Activated T-cell treated with anti-CD3 and anti-CD28 coated beads, Interleukin-2, amount 50 U/mL, for 1 hour (primary cell): ENCODE measurements at places on chromosomes 2 and 18.

GRCh38 chr2:10225291-10226037, 77.2 kb upstream of the HPCAL1 start:
- peak; percentile 11 for DNase-seq

DNA sequence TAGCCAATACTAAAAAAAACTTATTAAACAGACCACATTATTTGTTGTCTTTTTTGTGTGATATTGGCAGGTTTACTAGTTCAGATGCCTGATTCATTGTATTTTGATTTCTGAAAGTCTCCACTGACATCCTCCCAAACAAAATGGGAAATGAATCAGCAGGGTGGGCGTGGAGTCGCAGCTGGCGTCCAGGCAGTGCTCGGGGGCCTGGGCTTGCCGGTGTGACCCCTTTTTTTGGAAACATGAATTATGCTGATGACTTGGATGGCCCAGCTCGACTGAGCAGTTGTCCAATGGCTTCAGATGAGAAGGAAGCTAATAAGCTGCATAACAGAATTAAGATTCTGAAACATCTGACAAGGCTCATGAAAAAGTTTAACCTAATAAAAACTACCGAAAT, 1.7 kb upstream of the KCNG2 start:
- no peak for DNase-seq

- DNase-seq, result no peak
Observed at GRCh38 chr2:96409820-96410164, 74.2 kb downstream of the NCAPH start.

DNA sequence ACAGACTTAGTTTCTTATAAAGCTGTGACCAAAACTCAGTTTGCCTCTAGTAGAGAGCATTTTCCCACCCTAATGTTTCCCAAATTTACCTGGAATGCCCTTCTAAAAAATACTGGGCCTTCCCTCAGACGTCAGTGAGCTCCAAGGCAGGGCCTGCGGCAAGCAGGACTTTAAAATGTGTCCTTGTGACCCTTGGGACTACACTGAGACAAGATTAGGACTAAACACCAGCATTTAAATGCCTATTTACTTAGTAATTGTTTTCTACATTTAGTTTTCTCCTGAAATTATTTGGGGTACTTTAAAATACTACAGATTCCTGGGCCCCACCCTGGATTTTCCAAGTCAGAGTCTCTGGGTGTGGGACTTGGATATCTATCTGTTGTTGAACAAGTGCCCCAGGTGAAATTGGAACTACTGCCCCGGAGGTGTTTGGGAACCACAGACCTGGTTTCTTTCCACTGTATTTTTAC, 14.3 kb downstream of the GATA6 start:
- DNase-seq, result no peak

GRCh38 chr18:46920067-46920466, 2.7 kb downstream of the KATNAL2 start:
- DNase-seq, result no peak

DNA sequence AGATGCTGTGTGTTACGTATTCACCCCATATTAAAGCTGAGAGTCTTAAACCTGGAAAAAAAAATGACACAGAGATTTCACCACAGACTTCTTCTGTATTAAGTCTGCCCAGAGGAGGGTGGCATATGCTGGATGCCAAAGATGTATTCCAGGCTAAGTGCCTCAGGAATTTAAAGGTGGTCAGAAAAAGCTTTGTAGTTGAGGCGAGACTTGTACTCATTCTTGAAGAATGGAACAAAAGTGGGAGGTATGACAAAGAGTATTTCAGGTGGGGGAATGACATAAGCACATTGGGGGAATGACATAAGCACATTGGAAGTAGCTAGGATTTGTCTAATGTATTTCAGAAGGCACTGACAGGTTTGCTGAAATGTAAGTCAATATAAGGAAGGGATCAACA, 98.6 kb downstream of the BABAM2 start:
- DNase-seq, result no peak

DNA sequence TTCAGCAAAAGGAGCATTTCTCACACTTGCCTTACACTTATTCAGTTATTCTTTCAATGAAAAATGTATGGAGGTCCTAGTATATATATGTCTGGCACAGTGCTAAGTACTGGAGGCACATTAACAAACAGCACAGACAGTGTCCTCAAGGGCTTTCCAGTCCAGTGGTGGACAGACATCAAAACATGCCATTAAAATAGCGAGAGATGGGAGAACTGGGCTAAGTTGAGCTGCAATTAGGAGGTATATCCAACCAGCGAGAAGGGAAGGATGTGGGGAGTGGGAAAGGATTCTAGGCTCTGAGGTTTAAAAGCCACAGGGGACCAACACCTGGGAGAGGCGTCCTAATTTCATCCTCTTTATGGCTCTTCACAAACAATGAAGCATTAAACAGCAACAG, 127.5 kb upstream of the TTC39C start:
- DNase-seq, result no peak

GRCh38 chr2:36587101-36587500, 10.9 kb downstream of the FEZ2 start:
- no peak for DNase-seq

- DNase-seq, result no peak
Observed at GRCh38 chr2:209872675-209873074, 101.0 kb downstream of the UNC80 start.

- no peak for DNase-seq
Observed at GRCh38 chr2:194116861-194117260, 1540.2 kb upstream of the SLC39A10 start.

DNA sequence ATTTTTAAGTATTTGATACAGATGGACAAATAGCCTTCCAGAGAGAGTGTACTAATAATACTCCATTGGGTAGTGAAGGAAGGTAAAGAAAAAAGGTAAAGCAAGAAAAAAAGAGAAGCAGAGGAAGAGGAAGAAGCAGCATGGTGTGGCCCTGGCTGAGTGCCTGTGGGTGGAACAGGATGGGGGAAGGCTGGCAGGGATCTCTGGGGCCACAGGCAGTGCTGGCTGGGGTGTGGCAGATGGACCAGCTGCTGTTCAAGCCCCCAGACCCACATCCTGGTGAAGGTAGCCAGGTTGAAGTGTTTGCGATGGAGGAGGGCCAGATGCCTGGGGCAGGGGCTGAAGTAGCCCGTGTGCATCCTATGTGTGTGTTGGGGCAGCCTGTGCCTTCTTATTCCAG, 79.0 kb downstream of the DYSF start:
- DNase-seq, result no peak

GRCh38 chr2:105640246-105640645, 104.5 kb upstream of the NCK2 start:
- no peak for DNase-seq

DNA sequence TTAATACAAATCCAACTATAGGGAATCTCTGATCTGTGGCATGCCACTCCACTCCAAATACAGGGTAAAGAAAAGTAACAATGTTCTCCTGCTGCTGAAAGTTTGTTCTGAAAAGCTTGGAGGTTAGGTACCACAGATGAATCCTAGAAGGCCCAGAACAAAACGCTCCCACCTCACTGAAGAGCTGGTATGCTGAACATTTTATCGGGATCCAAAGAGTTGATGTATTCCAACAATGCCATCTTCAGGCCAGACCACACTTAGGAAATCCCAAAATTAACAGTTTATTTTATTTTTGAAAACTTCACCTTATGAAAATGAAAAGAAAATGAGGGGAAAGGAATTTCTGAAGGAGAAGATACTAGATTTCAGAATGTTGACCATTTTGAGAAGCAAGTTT, 145.1 kb upstream of the CDH19 start:
- DNase-seq, result no peak

GRCh38 chr2:150675807-150676206, 188.3 kb upstream of the RND3 start:
- no peak for DNase-seq

DNA sequence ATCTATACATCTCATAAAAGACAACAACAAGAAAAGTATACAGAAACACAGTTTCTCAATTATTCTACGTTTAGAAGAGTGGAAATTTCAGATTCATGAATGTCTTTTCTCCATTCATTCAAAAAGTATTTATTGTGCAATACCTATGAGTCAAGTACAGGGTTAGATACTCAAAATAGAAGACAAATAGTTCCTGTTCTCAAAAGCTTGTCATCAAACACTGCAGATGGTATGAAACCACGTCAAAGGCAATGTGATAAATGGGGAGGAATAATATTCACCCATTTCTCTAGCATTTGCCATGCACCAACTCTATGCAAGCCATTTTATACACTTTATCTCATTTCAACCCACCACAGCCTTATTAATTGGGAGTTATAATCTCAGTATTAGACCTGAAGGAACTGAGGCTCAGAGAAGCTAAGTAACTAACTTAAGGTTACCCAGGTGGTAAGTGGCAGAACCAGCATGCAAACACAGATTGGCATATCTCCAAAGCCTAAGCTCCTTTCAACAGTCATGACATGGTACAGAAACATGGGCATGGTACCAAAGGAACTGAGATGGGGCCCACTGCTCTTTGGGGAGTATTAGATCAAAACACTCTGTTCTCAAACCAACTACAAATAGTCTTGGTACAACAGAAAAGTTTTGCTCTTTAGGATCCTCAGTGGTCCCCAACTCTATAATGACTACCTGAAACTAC, 67.2 kb upstream of the NPAS2 start:
- DNase-seq, result no peak

DNA sequence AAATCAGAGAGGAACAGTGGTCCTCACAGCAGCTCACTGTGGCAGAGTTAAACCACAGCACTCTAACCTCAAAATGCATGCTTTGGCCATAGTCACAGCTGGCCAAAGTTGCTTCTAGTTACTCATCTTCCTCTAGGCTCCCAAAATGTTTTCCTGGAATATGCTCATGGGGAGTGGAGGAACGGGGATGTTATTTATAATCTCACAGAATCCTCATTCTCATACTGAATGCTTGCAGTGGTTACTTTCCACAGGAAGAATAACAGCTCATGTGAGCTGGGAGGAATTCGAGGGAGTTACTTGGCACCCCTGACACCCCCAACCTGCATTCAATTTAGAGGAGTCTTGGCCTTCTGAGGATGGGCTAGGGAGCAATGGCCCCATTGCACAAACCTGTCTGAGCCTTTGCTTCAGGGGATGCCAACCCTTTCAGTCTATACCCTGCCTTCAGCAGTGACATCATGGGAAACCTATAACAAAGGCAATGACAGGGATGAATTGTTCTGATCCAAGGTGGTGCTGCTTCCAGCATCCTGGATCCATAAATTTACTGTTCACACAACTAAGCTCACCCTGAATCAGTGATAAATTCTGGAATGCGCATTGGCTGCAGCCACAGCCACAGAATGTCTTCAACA, 22.4 kb upstream of the CCBE1 start:
- DNase-seq, result no peak

DNA sequence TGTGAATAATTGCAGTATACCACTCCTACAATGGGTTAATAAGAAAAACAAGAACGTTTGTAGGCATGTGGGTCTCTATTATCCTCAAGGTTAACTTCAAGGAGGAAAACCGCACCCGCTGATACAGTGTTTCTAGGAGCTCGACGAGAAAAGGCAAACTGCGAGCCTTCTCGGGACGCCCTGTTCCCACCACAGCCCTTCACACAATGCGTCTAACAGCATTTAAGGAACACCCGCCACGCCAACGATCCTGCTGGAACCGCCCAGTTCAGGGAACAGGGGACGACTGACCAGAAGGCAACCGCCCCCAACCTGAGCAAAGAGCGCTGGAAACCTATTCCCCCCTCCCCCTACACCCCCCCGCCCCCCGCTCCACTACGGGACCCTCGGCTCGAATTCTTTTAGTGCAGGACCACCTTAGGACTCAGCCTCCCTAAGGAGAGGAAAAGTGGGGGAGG, 710 bp upstream of the TMSB10 start:
- peak; percentile 51 for DNase-seq

GRCh38 chr2:235621736-235622135, 127.9 kb downstream of the AGAP1 start:
- DNase-seq, result no peak

DNA sequence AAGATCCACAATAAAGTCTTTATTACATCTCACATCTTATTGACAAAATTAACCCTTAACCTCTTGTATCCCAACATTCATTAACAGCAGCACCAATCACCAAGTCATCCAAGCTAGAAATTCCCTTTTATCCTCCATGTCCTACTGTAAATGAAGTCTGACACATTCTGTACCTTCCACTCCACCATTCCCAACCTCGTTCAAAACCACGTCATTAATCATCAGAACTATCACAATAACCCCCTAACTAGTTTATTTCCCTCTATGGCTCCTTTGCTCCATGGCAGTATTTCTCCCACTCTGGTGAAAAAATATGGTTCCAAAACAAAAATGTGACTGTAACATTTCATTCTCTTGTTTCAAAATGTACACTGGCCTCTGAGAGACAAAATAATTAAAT, 1626.2 kb downstream of the LRP1B start:
- DNase-seq, result no peak

GRCh38 chr2:71675296-71675695, 221.9 kb downstream of the DYSF start:
- no peak for DNase-seq

- no peak for DNase-seq
Observed at GRCh38 chr2:221563270-221563985, 8.7 kb downstream of the EPHA4 start.

- no peak for DNase-seq
Observed at GRCh38 chr2:54830546-54830945, 107.1 kb downstream of the EML6 start.

GRCh38 chr2:112821142-112821541, 15.4 kb downstream of the IL1B start:
- no peak for DNase-seq

- DNase-seq, result peak; percentile 31
Observed at GRCh38 chr2:26970928-26971627, 641 bp downstream of the MAPRE3 start.

GRCh38 chr18:72867746-72868584, at the start of gene NETO1:
NETO1 (minus strand) TSS chr18:72867987; CDS start chr18:72867291, 696 bp downstream.
- DNase-seq, result no peak

- DNase-seq, result no peak
Observed at GRCh38 chr18:41893432-41893831, 61.6 kb upstream of the PIK3C3 start.

GRCh38 chr2:217325251-217325650, 465.4 kb upstream of the TNP1 start:
- no peak for DNase-seq

DNA sequence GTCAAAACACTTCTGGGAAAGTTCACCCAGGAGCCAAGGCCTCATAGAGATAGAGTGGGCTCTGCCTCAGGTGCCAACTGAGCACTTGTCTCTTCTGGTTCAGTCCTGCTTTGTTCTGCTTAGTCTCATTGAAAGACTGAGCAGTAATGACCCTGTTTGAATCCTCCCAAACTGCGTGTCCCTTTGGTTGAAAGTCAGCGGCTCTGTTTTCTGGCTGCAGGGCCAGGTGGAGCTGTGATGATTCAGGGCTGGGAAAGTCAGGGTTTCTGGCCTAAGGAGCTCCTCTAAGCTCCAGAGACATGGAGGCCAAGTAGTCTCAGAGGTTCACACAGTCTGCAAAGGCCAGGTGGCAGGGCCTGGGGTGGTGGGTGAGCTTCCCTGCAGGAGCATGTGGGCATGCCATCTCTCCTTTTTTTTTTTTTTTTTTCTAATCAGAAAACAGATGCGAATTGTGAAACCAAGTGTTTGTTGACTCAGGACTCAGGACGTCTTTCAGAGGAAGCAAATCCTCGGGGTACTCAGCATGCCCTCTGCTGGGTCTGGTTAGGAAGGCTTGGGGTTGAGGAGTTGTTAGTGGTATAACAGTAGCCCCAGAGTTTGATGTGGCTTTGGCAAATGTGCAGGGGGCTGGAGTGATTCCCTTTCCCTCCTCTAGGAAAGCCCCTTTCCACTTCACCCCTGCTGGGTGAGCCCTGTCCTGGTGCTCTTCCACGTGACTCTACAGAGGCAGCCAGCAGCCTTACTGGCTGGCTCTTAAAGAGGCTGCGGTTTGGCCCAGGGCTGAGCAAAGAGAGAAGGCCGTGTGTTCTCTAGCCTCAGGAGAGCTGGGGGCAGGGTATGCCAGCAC, 38.3 kb downstream of the TMEM17 start:
- DNase-seq, result no peak
